CD4-positive, alpha-beta T cell treated with Interleukin-2 at 100 ng/mL for 4 hours (primary cell): ENCODE measurements at places on chromosomes 11 and 22.

- no peak for DNase-seq
These were observed at the start of gene MCHR1 for GRCh38 chr22:40679249-40679963. Gene MCHR1 (plus strand): TSS chr22:40679484. CDS start chr22:40679653, 169 bp downstream.

GRCh38 chr11:70251659-70252321 lies 18.7 kb upstream of the PPFIA1 start:
- DNase-seq = no peak

- no peak for DNase-seq
These were observed 2.8 kb upstream of the NUCB2 start for GRCh38 chr11:17273668-17274282.

DNA sequence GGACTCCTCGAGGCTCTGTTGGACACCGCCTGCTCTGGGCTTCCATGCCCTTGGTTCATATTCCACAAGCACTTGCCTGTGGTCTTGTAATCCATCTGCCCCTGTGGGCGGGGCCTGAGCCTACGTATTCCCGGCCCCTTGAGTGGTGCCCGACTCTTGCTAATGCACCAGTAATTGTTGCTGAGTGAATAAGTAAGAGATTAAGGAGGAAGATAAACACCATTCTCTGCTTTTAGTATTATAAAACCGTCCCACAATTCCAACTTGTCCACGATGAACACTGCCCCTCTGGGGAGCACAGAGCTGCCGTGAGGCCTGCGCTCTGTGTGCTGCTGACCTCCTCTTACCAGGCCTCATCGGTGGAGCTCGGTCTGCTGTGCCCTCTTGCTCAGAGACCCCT lies 50.3 kb downstream of the MICAL2 start:
- no peak for DNase-seq

DNA sequence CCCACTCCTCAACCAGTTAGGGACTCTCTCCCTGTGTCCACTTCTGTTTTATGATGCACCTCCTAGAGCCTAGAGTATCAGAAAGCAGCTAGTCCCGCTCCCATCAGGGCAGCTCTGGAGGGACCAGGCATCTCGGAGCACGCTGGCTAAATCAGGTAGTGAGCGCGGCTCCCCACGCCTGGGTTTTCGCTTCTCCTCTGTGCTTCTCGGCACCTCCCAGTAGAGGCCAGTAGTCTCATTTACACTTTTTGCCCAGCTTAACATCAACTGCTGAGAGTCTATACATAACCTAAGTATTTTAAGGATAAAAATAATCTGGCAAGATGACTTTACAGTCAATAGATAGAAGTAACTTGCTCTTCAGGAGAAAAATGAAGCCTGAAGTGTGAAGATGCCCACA lies 473.8 kb downstream of the OPCML start:
- DNase-seq = no peak

GRCh38 chr22:24305260-24305692 lies 34.6 kb downstream of the SPECC1L start:
- peak; percentile 50 for DNase-seq

DNA sequence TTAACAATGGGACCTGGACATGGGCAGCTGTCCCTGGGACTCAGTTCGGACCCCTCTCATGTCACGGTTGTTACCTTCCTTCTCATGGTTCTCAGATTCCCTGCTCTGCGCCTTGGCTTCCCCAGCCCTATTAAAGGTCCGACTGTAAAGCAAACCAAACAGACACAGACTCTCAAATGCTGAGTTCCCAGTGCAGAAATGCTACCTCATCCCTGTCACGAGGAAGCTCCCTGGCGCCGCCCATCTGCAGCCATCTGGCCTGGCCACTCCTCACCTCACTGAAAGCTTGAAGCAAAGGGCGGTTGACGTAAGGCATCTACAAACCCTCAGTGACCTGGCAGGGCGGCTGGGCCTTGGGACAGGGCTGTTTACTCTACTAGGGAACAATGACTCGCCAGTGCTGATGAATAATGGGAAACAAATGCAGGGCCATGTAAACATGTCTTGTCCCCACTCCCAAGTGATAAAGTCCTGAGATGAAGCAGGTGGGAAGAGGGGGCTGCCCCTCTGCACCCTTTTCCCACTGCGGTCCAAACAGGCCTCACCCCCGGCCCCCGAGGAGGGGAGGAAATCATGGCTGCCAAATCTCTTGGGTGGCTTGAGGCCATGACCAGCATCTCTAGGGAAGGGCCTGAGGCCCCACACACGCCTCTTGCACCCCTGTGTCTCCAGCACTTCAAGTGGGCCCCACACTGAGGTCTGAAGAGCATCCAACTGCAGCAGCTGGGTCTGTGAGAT lies 49.3 kb downstream of the SCUBE1 start:
- no peak for DNase-seq

DNA sequence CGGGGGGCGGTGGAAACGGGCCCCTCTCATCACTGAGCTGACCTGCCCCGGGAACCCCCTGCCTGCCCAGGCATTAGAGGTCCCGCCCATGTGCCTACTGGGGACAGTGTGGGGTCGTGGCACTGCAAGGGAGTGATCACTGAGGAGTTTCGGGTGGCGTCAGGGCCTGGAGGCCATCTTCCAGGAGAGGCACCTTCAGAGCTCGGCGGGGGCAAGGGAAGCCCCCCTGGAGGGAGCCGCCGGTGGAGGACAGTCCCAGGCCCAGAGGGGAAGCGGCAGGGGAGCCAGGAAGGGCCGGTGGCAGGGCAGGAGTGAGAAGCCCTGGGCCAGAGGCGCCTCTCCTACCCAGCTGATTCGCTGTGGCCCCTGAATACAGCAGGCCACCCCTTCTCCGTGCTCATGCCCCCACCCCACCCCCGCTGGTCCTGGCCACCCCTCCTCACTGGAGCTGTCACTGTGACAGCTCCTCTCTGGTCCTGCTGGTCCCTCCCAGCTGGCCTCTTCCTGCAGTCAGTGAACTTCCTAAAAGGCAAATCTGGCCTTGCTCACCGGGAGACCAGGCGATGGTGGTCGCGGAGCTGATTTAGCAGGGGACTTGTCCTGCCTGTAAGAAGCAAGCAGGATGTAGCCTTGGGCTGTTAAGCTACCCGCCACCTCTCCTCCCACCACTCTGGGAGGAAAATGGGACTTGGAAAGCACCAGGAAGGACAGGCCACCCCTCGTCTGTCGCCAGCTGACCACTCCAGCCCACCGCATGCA lies 2.0 kb upstream of the MAPK11 start:
- no peak for DNase-seq

GRCh38 chr11:14132312-14132711 lies 169.8 kb downstream of the SPON1 start:
- DNase-seq = no peak

DNA sequence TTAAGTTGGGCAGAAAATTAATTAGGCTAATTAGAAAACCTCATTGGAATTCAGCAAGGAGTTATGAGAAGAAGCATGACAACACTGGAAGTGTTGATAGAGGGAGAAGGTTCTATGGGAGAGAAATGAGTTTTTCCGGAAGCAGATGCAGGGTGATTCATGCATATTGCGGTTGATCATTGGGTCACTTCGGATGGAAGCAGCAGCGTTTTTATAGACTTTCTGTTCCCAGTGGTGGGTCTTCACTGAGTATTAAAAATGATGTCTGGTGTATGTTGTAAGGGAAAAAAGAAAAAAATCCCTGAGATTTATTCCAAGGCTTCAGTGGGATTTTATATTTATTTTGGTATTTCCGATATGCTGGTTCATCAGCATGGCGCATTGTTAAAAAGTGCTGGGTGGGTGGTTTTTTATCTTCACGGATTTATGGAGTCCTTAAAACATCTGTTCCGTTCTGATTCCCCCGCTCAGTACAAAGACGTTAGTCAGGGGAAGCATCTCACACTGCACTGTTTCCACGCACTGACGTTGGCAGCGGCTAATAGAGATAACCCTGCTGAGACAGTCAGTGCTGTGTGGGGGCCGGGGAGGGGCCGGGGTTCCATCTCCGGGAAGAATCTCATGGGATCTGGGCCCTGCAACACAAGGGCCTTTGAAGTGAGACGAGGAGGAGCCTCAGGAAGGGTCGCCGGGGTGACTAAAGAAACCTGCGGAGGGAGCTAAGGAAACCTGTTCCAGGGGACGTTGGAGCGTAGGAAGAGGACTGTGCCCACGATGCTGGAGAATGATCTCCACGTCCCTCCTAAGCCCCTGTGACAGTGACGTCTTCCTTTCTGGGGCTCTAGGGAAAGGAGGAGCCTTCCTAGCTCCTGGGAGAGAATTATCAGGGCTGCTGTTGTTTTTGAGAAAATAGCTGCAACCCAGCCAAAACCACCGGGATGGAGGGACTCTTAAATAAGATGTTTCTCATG lies 390.0 kb downstream of the NTM start:
- no peak for DNase-seq

- DNase-seq = no peak
These were observed 17.5 kb downstream of the EMSY start for GRCh38 chr11:76462317-76462716.

DNA sequence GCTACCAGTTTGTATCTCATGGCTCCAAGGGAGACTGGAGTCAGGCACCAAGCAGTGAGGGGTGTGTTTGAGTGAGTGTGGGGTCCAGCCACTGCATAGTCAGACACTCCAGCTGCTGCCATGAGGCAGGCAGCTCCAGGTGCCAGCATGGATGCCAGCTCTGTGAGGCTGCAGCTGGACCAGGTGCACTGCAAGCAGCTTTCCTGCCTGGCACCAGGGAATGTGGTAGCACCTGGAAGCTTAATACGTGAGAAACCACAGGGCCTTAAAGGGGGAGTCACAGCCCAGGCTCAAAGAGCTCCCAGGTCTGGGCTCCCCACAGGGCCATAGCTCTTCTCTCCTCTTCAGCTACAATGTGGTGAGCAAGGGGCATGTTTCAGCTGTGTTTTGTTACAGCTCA lies 817.8 kb upstream of the LUZP2 start:
- no peak for DNase-seq

DNA sequence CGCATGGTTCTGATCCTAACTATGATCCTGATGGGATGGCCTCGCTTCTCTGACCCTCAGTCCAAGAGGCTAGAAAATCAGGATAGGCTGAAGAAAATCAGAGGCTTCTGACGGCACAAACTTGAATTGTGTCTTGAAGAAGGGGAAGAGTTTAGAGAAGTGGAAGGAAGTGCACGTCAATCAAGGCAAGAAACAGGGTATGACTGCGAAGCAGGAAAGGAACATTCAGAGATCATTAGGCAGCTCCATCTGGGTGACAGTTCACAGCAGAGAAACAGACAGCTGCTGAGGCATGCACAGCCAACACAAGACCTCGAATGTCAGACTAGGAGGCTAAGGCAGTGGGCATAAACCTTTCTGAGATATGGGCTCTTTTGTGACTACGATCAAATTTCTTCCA lies 29.3 kb downstream of the CLPB start:
- DNase-seq = no peak

DNA sequence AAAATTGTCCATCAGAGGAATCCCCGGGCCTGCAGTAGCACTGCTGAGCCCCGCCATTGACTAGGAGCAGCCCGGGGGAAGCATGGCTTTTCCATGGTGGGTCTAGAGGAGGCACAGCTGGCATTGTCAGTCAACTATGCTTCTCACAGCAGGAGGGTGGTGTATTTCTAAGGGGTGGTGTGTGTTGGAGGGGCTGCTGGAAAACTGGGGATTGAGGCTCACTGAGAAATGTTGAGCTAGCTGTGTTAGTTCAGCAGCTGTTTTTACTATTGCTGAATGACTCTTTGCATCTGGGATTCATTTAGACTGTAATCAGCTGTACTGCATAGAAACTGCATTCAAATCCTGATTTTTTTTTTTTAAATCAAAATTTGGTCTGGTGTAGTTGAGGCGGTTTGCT lies 5.6 kb downstream of the DDX10 start:
- no peak for DNase-seq

- no peak for DNase-seq
These were observed 14.1 kb downstream of the CAPRIN1 start for GRCh38 chr11:34065505-34066203.

DNA sequence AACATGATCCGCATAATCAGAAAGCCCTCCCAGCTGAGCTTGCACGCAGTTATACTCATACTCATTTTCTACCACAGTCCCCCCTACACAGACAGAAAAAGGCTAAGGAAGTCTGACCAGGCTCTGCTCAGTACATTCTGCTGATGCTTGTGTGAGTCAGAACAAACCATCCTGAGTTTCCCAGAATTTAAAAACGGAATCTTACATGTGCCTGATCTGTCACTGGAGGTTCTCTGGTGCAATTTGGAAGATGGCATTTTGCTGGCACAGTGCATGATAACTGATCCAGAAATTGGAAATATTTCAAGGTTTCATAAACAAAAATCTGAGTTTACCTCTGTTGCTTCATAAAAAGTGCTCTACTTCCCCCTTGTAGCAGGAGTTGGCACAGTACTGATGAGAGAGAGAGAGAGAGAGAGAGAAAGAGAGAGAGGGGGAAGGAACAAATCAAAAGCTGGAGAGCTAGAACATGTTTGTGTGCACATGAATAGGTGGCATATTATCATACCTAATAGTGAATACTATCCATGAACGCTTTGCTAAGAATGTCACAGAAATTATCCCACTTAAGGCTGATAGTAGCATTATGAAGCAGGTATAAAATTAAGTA lies 1085.3 kb downstream of the DLG2 start:
- DNase-seq = no peak

DNA sequence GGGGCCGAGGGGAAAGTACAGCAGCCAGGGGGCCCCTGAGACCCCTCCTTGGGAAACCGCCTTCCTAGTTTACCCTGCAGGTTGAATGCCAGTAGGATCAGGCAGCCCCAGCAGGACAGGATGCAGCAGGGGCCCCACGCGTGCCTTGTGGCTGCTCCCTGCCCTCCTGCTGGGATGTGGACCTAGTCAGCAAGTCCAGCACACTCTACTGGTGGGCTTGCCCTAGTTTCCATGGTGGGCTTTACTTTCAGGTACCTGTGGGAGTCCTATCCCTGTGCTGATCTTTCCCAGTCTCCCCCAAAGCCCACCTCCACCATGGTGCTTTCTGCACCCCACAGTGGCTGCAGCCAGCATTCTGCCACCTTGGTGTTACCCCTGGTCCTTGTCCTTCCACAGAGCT lies 22.2 kb downstream of the SHISA8 start:
- DNase-seq = no peak

DNA sequence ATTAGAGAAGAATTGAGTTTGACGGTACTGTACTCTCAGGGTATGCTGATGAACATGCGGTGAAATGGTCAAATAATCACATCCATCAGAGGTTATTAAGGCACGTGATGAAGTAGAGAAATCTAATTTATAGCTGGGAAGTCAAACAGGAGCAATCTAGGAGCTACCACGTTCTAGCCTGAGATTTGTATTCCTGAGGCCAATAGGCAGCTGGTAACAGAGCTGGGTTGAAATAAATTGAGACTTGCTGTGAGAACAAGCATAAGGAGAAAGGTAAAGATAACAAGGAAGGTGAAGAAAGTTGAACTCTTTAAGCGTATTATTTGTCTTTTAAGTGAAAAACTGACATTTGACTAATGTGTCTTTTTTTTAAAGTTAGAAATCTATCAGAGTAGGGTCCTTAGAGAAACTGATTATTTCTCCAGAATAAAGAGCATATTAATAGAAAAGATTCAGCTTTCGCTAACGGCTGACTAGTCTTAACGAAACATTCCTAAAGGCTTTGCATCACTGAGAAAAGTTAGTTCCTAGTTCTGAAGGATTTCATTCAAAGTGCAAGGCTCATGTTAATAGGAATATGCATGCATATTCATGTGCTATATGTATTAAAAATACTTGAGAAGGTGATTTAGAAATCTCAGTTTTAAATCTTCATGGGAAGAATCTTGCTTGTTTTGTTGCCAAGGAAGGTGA lies 5.2 kb upstream of the WEE1 start:
- DNase-seq = no peak
